ENCODE measurements at places on chromosomes 12 and 14.

GRCh38 chr12:56998981-56999380 lies 7.4 kb downstream of the ZBTB39 start:
- no peak for DNase-seq

DNA sequence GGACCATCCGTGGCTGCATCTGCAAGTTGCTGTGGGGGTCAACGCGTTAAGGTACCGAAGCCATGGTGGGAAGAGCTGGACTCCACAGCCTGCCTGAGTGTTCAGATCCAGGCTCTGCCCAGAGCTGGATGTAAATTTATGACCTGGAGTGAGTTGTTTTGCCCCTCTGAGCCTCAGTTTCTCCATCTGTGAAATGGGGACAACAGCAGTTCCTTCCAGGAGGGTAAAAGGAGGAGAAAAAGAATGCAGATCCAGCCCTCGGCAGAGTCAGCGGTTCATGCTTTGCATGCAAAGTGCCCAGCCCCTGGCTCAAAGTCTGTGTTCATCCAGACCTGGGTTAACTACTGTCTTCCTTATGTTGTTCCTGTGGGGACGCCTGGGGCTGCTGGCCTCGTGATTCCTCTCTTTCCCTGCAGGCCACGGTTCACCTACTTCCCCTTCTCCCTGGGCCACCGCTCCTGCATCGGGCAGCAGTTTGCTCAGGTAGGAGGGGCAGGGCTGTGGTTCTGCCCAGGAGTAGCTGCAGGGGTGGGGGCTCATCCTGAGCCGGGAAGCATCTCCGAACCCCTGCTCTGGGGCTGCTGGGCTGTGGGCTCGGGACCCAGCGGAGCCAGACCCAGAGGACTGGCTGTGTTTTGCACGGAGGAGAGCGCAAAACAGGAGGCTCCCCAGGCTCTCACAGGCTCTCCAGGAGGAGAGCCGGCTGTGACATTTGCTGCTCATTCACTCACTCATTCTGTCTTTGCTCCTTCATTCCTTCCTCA lies 41.9 kb downstream of the CYP46A1 start:
- DNase-seq, result no peak

DNA sequence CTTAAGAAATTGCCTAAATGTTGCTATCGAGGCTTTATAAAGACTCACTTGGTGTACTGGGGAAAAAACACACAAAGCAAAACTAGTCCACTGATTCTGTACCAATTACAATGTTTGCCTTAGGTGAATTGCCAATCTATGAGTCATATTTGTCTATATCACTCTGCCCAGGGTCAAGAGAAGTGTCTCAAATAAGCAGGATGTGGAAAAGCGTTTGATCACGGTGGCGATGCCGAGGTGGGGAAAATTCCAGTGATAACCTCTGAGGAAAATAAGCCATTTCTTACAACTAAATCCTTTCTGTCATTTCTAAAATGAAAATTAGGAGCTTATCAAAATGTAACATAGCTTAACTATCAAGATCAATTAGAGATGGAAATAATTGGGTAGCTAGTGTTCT lies 148.6 kb upstream of the DIO3 start:
- no peak for DNase-seq

- peak; percentile 64 for DNase-seq
Observed at GRCh38 chr12:27781680-27782079, 1.6 kb upstream of the MANSC4 start.

GRCh38 chr12:124326104-124326503 lies 31.2 kb downstream of the RFLNA start:
- no peak for DNase-seq

DNA sequence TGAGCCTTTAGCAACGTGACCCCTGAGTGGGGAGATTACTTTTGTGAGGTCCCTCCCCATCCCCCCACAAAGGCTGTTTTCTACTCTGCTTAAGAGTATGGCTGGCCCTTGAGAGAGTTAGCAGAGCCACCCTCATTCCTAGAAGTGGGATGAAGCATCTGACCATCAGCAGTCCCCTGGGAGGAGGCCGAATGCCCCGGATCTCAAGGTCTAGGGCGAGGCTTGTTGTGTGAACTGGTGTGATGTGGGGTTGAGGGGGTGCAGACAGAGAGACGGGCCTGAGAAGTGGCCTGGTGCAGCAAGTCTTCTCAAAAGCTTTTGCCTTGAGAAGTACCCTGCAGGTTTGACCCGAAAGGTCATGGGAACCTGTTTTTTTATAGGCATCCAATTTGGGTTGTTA lies 153.0 kb upstream of the FKBP4 start:
- DNase-seq, result no peak

Data from fibroblast of pulmonary artery (primary cell).